Germinal center (tissue), 1 donor: ENCODE measurements at places on chromosomes 12 and 14.
A peak's percentile ranks its signal among the peaks of the same experiment; 100 is the strongest.

DNA sequence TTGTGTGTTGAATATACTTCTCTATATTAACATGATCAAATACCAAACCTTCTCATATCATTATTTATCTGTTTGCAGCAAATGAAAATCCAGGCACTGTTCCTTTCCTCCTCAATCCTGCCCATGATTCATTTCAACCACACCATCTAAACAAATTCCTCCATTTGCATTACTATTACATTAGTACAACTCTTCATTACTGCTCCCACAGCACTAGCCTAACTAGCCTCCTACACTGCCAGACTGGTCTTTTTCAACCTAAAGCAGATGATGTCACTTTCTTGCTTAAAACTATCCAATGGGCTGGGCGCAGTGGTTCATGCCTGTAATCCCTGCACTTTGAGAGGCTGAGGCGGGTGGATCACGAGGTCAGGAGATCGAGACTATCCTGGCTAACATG lies 117.3 kb upstream of the MYF6 start:
- no peak for DNase-seq

GRCh38 chr12:54579258-54579657 lies 9.2 kb downstream of the PPP1R1A start:
- DNase-seq = no peak

- no peak for DNase-seq
Observed at GRCh38 chr12:54998958-54999510, 14.5 kb upstream of the TESPA1 start.

- no peak for DNase-seq
Observed at GRCh38 chr12:129325566-129325965, 472.3 kb downstream of the GLT1D1 start.

DNA sequence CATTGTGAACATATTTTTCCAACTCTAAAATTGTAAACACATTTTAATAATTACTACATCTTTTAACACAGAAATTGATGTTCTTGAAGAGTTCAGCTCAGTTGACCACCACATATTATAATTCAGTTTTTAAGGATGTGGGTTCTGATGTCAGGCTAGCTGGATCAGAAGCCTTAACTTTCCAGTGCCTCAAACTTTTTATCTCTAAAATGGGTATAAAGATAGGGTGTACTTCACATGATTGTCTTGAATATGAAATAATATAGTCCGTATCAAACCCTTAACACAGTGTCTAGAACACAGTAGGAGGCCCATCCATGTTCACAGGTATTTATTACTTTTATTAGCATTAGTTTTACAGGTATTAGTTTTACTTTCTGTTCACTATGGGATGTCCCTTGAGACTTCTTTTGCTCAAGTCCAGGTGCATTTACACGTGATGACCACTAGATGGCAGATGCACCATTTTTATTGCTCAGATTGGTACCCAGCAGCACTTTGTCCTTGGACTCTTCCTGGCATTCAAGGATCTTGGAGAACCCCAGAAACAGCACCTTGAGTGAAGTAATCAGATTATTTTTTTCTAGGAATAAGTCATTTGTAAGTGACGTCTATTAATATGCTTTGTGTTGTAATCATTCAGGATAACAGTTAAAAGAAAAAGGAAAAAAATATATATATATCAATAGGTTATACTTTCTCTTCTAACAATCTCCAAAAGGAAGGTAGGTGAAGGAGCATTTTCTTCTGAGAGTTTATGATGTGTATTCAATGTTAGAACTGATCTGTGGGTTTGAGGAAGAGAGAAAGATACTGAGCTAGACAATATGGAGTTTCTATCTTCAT lies 580.2 kb downstream of the ETNK1 start:
- peak; percentile 50 for DNase-seq

DNA sequence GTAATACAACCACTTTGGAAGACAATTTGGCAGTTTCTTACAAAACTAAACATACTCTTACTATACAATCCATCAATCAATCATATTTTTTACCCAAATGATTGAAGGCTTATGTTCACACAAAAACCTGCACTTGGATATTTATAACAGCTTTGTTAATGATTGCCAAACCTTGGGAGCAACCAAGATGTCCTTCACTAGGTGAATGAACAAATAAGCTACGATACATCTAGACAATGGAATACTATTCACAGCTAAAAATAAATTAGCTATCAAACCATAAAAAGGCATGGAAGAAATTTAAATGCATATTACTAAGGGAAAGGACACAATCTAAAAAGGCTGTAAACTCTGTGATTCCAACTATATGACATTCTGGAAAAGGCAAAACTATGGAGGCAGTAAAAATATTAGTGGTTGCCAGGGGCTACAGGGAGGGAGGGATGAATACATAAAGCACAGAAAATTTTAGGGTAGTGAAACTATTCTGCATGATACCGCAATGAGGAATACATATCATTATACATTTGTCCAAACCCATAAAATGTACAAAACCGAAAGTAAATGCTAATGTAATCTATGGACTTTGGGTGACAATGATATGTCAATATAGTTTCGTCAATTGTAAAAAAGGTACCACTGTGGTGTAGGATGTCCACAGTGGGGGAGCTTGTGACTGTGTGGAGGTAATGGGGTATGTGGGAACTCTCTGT lies 70.5 kb downstream of the GPR65 start:
- DNase-seq = no peak

DNA sequence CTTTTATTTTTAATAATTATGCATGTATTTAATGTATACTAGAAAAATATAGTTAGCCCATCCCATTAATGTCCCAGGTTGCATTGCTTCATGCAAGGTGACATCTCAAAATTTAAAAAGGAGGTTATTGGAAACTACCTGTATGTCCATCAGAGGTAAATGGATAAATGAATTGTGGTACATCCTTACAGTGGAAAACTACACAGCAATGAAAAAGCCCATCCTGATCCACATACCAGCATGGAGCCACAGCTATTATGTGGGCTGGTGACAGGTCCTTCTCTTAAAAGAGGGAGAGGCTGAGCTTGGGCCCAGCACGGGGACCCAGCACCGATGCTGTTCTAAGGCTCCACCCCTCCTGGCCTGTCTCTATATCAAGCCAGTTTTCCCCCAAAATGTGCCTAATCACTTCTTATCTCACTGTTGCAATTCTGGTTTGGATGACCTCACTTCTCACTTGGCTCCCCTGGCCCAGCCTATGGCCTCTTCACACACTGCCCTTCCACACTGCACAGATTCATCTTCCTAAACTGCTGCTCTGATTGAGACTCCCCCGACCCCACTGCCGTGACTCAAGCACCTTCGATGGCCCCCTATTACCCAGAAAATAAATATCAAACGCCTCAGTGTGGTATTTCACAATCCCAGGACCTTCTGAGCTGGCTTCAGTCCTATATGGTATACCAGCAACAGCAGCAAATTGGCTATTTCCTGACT lies 97.1 kb upstream of the NCOR2 start:
- no peak for DNase-seq

GRCh38 chr12:110344657-110345056 lies 58.9 kb downstream of the ANAPC7 start:
- DNase-seq = no peak

- DNase-seq = no peak
Observed at GRCh38 chr12:58795825-58796224, 124.5 kb downstream of the LRIG3 start.

- no peak for DNase-seq
Observed at GRCh38 chr12:24977711-24978110, 28.8 kb upstream of the BCAT1 start.

DNA sequence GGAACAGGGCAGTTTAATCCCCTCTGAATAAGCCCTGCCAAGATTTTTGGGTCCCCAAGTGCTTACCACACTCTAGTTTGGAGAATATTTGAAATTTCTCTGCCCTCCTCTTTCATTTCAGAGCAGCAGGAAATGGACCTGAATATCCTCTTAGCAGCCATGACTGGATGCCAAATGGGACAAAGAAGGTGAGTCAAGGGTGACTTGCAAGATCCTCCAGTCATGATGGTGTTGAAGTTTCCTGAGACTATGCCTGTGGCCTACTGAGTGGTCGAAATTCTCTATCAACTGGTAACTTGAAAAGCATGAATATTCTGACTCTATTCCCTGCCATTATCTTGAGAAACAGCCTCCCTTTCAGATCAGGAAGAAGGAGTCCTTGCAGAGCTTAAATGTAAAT lies 1674.7 kb upstream of the SEL1L start:
- DNase-seq = no peak

DNA sequence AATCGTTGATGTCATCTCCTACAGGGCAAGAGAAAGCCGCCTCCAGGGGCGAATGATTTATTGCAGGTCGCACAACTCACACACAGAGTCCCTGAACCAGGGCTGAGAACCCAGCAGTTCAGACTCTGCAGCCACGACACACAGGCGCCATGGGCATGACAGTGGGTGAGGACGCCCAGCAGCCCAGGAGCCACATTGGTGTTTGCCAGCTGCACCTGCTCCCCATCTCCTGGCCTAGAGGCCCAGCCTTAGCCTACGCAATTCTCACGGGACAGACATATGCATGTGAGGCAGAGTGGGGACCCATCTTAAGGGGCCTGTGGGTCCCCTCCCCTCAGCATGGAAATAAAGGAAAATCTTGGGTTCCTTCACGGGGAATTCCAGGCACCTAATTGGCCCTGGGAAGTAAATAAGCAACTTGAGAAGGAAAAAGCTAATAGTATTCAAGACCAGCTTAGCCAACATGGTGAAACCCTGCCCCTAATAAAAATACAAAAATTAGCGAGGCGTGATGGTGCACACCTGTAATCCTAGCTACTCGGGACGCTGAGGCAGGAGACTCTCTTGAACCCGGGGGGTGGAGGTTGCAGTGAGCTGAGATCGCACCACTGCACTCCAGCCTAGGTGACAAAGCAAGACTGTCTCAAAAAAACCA lies 69.3 kb downstream of the RIMBP2 start:
- DNase-seq = no peak

- peak; percentile 46 for DNase-seq
Observed at GRCh38 chr12:12719496-12719895, 2.3 kb downstream of the CDKN1B start.

DNA sequence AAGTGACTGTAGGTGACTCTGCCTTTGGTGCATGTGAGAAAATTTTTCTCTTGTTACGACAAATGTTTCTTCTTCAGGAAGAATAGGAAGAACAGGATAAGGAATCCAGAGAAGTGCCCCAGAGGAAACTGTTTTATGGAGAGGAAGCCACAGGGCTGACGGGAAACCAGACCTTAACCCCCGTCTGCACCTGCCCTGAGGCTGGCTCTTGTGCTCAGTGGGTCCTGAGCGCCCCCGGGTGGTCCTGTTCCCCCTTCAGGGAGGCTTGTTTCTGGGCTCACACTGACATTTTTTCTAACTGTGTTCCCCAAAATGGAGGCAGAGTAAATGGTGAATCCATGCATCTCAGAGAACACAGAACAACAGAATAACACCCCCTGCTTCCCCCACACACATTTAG lies 691.8 kb downstream of the TMEM121 start:
- no peak for DNase-seq

DNA sequence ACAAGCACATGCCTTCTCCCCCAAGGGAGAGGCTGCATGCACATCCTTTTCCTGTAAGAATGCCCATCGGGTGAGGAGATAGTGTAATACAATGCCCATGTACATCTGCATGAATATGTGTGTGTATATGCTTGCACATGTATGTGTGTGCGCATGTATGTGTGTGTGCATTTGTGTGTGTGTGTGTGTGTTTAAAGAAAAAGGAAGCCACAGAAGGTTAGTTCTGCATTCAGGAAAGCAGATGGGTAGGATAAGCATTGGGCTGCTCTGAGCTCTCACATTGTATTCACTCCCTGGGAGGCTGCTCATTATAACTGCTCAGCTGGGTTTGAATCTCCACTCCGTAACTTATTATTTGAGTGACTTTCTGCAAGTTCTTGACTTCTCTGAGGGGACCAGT lies 74.3 kb downstream of the GALNT8 start:
- DNase-seq = no peak

DNA sequence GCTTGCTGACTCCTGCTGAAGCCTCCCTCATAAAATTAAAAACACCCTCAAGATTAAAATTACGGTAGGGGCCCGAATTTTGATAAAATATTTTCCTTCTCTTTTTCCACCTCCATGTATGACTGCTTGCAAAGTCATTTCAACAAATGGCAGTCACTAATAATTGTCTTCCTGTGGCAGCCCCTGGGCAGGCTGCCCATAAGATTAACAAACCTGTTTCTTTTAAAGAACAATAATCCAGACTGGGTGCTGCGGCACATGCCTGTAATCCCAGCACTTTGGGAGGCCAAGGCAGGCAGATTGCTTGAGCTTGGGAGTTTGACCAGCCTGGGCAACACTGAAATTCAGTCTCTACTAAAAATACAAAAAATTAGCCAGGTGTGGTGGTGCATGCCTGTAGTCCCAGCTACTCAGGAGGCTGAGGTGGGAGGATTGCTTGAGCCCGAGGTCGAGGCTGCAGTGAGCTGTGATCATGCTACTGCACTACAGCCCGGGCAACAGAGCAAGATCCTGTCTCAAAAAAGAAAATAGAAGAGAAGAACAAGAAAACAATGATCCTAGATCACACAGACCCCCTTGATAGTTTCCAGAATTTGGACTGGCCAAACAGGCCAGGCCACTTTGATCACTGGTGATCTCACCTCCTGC lies 8.7 kb downstream of the SAV1 start:
- no peak for DNase-seq

GRCh38 chr14:28344381-28344780 lies 422.2 kb upstream of the FOXG1 start:
- DNase-seq = no peak

- DNase-seq = no peak
Observed at GRCh38 chr12:9334964-9335363, 126.8 kb upstream of the PZP start.

DNA sequence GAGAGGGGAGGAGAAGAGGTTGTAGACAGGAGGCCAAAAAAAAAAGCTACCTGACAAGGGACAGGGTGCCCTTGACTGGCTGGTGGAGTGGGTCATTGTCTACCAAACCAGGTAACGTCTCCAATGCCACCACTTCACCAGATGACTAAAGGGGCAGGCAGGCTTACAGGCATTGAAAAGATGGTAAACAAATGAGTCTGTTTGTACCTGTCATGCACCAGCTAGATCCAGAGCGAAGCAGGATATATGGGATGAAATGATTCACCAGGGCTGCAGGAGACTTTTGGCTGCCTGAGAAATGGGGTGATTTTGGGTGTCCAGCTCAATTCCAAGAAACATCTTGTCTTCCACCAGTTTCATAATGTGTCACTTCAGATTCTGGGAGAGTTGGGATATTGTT lies 4.0 kb downstream of the C12orf54 start:
- no peak for DNase-seq

DNA sequence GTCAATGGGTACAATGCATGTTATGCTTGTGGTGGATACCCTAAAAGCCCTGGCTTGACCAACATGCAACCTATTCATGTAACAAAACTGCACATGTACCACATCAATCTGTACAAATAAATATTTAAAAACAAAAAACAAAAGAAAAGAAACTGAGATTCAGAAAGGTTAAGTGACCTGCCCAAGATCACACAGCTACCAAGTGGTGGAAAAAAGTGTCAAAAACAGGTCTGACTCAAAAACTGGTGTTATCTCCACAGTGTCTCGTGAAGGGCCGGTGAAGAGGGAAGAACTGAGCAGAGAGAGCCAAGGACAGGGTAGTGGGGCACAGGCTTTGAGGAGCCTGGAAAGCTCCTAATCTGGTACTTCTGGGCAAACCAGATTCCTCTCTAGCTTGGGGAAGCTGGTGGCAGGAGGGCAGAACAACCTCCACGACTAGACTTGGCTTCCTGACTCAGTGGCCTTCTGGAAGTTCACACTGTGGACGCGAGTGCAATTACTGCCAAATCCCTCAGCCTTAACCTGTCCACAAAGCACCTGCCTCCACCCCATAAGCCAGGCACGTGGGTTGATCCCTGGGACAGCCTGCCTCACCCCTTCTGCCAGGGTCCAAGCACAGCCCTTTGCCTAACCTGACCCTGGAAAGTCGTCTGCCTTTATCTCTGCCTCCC lies 15.6 kb downstream of the ZBTB39 start:
- DNase-seq = no peak
